ENCODE measurements at places on chromosomes 6 and 20. TPM values are rescaled to one million over a fixed set of nuclear protein-coding genes. Genes with fewer than 3 reads are reported as not detected.

The IL17A gene
- not detected for total RNA-seq

The PRSS16 gene
- total RNA-seq, result 12.1 TPM

The RIMS4 gene
- not detected for total RNA-seq

The DACT2 gene
- total RNA-seq, result not detected

The REV3L gene
- 12.1 TPM for total RNA-seq

The TUBB2B gene
- 5.8 TPM for total RNA-seq

The LPA gene
- 0.18 TPM for total RNA-seq

DNA sequence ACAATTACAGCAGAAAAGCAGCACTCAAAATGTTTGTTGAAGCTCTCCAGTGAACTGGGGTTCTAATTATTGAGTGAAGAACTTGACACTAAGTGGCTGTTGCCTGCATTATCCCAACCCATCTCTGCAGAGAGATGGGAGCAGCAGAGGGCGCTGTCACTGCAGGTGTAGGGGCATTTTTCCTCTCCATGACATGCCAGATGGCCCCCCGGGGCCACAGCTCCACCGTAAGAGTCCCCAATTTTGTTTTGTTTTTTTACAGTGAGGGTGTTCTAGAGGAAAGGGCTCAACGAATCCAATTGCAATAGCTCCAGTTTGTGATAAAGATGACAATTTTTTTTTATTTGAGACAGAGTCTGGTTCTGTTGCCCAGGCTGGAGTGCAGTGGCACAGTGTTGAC lies 1.9 kb upstream of the FUCA2 start:
- peak; percentile 40 for DNase-seq

DNA sequence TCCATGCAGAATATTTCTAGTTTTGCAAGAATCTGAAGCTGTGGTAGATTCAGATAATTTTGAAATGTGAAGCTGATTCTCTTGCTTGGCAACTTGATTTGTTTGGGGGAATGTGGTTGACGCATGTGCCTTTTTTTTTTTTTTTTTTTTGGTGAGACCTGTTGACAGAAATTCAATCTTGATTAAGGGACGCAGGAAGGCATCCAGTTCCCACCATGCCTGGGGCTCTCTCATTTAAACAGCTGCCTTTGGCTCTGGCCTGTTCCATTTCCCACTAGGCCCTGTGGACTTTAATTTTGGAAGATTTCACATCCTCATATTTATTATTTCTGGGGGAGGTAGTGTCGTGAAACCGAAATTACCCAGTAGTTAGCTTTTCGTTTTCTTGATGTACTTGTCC lies 8.6 kb downstream of the TPX2 start:
- DNase-seq, result no peak

DNA sequence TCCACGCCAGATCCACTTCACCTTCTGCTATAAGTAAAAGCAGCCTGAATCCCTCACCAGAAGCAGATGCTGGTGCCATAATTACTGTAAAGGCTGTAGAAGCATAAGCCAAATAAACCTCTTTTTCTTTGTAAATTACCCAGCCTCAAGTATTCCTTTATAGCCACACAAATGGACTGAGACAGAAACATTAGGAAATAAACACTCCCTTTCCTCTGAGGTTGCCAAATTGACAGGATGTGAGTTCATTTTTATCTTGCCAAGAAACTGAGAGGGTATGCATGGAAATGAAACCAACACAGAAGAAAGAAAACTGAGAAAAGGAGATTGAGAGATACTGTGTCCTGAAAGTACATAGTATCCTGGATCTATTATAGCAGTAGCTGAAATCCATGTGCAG lies 481.2 kb downstream of the HAO1 start:
- no peak for DNase-seq

DNA sequence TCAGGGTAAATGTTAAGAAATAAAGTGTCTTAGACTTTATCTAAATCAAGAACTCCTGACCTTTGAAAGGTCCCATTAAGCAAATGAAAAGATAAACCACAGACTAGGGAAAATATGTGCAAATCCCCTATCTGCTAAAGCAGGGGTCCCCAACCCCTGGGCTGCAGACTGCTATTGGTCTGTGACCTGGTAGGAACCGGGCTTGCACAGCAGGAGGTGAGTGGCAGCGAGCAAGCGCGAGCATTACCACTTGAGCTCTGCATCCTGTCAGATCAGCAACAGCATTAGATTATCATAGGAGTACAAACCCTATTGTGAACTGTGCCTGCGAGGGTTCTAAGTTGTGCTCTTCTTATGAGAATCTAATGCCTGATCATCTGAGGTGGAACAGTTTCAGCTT lies 42.4 kb downstream of the LCA5 start:
- no peak for DNase-seq

DNA sequence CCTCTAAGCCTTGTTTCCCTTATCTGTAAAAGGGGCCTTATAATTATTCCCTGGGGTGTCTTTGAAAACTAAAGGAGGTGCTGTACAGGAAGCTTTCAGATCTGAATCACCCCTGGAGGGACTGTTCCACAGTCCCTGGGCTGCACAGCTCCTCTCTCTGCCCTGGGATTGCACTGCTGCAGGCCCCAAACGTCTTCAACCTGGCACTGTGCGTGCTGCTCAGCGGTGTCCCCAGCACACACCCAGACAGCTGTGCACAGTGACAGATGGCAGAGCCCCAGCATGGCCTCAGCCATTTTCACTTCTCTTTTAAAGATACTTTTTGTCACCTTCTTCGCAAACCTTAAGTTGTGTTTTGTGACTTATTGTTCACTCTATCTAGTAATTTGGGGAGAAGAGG lies 50.7 kb upstream of the INSM1 start:
- DNase-seq, result no peak

GRCh38 chr20:25057234-25058050 lies 497 bp downstream of the ACSS1 start:
- DNase-seq, result no peak

- no peak for DNase-seq
These were observed 50.2 kb downstream of the ARID1B start for GRCh38 chr6:156827382-156827781.

- peak; percentile 49 for DNase-seq
These were observed 990 bp downstream of the BPI start for GRCh38 chr20:38304845-38305447.

DNA sequence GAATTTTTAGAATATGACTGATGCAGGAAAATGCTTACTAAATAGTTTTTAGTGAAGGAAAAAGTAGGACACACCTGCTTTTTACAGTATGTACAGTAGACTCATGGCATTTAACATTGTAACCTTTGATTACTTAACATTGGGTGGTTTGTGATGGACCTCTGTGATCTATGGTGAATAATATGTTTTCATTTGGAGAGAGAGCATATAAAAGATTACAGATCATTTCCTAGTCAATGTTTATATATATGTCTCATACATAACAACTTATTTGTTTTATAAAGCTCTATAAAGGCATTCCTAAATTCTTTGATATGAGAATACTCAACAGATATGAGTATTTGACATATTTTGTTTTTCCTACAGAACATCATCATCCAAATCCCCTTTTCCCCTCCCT lies 129.3 kb upstream of the PDE7B start:
- DNase-seq, result no peak

DNA sequence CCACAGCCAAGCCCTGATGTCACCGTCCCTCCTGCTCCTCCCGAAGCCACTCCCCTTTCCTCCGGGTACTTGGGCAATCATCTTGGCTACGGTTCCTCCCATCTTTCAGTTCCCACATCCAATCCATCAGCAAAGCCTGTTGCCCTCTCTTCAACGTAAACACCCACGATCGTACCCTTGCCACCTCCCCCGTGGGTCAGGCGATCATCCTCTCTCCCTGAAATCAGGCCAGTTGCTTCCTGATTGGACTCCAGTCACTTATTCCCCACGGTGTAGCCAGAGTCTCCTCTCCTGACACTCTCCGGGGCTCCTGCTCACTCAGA lies 44.5 kb downstream of the SULF2 start:
- peak; percentile 65 for DNase-seq

DNA sequence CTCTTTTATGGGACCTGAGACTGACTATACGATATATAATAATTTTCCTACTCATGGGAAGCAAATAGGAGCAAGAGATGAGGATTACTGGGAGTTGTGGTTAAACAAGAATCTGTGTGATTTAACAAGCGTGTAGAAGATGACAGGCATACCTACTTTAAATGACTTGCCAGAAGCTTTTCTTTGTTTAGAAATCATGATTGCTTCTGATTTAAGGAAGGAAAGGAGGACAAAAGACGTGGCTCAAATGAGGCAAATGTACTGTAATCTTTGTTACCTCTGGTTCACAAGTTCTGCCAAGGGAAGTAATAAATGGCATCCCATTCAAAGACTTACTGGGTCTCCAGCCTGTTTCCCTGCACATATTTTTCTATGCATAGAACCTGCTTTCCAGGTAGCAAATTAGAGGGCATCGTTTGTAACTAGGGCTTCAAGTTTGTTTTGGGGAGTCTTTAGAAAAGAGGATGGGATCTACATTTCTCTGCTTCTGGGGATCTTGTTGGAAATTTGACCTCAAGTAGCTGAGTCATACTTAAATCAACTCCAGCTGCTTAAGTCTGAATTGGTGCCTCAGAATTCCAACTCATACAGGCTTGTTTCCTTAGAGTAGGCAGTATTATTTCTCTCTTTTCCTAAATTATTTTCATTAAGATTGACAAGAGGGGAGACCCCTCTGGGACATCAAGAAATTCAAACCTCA lies 2.9 kb upstream of the TRMT11 start:
- DNase-seq, result no peak

GRCh38 chr6:153140299-153140698 lies 9.2 kb upstream of the RGS17 start:
- DNase-seq, result no peak

GRCh38 chr6:54194067-54194466 lies 82.8 kb downstream of the MLIP start:
- DNase-seq, result no peak

DNA sequence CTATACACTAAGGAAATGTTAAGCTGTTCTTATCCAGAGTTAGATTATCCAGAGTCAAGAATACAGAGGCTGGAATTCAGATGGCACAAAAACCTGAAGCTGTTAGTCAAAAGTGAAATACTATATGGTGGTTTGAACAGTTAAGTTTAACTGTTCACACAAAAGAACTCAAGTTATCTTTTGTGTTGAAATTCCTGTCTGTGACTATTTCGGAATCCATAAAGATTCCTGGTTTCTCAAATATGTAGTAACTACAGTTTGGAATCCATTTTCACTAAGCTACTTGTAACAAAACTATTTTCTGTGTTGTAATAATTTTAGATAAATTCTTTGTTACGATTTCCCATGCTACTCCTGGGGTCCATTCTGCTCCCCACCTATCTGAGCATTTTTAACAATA lies 24.5 kb downstream of the FIG4 start:
- DNase-seq, result no peak

GRCh38 chr6:31203345-31203979 lies 33.0 kb upstream of the POU5F1 start:
- DNase-seq, result no peak

- peak; percentile 44 for DNase-seq
These were observed 1.7 kb downstream of the CNKSR3 start for GRCh38 chr6:154508573-154509375.

DNA sequence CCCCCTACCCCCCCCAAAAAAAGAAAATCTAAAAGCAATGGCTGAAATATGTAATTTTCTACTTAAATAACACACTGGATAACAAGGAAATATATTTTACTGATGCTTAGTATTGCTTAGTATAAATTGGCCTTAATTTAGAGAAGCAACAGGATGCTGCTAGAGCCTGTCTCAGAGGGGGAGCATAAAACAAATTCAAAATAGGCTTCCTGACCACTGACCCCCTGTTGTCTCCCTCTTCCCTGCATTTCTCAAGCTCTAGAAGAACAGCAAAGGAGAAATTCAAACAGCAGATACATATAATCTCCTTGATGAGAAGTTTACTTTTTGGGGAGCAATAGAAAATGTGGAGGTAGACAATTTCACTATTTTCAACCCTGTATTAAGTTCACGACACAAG lies 631.1 kb upstream of the GJE1 start:
- DNase-seq, result no peak

DNA sequence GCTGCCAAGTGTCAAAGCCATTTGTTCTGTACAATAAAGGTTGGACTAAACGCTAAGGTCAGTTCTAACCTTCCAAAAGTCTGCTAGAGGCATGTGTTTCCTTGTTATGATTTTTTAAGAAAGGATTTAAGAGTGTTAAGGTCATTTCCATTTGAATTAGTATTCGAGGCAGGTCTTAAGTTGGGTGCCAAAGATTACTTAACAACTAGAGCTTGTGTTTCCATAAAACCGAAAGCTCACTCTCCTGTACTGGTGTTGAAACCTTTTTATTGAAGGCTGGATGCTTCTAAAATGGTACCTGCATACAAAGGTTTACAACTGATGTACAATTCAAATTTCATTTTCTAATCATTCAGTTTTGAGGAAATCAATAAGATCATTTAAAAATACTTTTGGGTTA lies 82.4 kb downstream of the RNF144B start:
- DNase-seq, result no peak

- peak; percentile 71 for DNase-seq
These were observed 35.3 kb upstream of the EZR start for GRCh38 chr6:158854214-158855101.

DNA sequence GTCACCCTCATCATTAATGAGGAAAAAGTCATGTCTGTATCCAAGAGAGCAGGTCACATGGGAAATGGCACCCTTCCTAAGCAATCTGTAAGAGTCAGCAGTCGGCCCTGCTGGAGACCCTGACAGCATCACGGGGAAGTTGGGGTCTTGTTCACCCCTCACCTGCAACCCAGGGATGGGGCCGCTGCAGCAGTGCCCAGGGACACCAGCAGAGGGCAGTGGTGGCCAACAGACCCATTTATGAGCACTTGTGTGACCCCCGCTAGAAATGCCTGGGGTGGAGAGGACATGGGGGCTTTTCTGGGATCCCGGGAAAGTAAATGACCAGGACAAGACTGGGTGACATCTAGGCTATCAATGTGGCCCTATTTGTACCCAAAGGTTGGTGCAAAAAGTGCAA lies 35.9 kb downstream of the ANKRD60 start:
- DNase-seq, result peak; percentile 47

DNA sequence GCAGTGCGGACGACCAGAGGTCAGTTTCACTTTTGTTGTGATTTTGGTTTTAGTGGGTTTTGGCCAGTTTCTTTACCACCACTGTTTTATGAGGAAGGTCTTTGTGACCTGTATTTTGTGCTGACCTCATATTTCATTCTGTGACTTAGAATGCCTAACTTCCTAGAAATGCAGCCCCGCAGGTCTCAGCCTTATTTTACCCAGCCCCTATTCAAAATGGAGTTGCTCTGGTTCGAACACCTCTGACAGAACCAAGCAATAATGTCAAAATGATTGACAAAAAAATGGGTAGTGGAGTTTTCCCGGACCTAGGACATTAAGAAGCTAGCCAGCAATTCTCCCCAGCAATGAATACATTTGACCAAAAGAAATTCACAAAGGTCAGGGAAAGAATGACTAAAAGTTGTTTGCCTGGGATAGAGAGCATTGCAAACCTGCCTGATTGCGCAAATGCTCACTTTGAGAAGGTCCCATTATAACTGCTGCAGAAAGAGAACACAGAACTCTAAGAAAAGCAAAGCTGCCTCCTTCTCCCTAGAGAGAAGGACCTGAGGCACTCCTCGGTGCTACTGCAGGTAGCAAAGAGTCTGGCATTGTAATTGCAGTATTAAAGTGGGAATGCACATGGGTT lies 288.8 kb downstream of the ADGB start:
- no peak for DNase-seq
